Hair follicular keratinocyte (primary cell): ENCODE measurements at places on chromosomes 4 and X. TPM values are rescaled to one million over a fixed set of nuclear protein-coding genes. Genes with fewer than 3 reads are reported as not detected.

Gene SHOX
- total RNA-seq, result not detected in 2 replicates

Gene RAB33A
- total RNA-seq, result not detected in 2 replicates

Gene TBC1D9
- 10.0 and 12.2 TPM in 2 replicates for total RNA-seq

Gene STOX2
- 0.08 and 1.7 TPM in 2 replicates for total RNA-seq

Gene CXCL10
- 0.30 and 1.6 TPM in 2 replicates for total RNA-seq

Gene PRIMPOL
- total RNA-seq, result 14.4 and 20.0 TPM in 2 replicates

Gene TMEM154
- 30.5 and 66.2 TPM in 2 replicates for total RNA-seq

Gene BLOC1S4
- 19.8 and 25.3 TPM in 2 replicates for total RNA-seq
